ENCODE measurements at places on chromosomes 6 and 20.

GRCh38 chr6:75852721-75853120 is 103.7 kb downstream of the MYO6 start:
- DNase-seq, result no peak

DNA sequence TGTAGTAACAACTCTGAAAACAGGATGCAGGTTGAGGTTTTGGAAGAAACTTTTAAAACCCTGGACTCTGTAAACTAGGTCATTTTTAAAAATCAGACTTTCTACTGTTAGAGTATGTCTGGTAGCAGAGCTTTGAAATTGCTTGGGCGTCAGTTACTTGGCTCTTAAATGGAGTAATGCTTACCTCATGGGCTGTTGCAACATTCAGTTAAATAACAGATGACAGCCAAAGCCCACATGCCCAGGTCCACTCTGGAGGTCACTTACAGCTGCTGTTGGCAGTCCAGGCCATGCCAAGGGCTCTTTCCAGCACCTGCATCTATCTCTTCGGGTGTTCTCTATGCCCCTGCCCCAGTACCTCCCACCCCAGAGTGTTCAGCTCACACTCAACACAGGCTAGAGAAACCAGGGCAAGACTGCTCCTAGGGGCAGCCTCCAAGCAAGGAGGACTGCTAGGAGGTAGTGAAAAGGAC is 96.4 kb downstream of the BANF2 start:
- no peak for DNase-seq

GRCh38 chr6:29552512-29553051 is 7.0 kb downstream of the UBD start:
- DNase-seq, result no peak

GRCh38 chr6:148223424-148223842 is 119.2 kb upstream of the SASH1 start:
- no peak for DNase-seq

DNA sequence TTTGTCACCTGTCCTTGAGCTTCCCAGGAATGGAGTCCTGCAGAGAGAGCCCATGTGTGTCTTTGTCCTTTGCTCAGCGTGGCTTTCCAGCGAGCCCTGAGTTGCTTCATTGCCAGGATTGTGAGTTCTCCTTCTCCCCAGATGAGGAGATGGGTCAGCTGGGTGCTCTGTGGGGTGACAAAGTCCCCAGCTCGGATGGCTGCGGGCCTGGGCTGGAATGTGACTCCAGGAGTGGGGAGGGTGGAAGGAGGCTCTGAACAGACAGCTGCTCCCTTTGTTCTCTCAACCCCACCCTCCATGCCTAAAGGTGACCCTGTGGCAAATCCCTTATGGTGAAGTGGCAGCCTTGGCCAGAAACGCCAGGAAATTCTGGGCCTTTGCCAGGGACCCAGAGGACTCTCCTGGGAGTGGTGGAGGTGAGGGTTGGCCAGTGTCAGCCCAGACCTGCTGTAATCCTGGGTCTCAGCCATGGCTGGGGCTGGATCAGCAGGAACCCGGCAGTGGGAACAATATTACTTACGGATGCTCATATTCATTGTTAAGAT is 44.4 kb upstream of the CST5 start:
- DNase-seq, result no peak

- peak; percentile 13 for DNase-seq
Measured at GRCh38 chr6:20211941-20212391, 303 bp downstream of the MBOAT1 start.

DNA sequence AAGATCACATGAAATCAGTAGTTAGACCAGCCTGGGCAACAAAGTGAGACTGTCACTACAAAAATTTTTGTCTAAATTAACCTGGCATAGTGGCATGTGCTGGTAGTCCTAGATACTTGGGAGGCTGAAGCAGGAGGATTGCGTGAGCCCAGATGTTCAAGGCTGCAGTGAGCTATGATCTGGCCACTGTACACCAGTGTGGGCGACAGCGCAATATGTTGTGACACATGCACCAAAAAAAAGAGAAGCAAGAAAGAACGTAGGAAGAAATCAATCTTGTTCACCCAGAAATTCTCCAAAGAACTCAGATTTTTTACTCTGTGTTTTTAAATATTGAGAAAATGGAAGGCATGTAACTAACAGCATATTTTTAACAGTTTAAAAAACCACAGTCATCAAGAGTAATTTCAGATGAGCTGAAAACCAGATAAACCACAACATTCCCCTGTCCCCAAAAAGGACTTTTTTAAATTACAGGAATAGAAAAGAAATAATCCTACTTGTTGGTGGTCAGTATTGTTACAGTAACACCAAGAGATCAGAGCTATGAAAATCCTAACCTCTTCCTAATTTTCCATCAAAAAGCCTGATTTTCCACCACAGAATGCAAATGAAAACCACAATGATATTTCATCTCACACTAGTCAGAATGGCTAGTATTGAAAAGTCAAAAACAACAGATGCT is 240.2 kb downstream of the KHDC1L start:
- DNase-seq, result no peak

- no peak for DNase-seq
Measured at GRCh38 chr6:154481521-154482013, 28.9 kb downstream of the CNKSR3 start.

DNA sequence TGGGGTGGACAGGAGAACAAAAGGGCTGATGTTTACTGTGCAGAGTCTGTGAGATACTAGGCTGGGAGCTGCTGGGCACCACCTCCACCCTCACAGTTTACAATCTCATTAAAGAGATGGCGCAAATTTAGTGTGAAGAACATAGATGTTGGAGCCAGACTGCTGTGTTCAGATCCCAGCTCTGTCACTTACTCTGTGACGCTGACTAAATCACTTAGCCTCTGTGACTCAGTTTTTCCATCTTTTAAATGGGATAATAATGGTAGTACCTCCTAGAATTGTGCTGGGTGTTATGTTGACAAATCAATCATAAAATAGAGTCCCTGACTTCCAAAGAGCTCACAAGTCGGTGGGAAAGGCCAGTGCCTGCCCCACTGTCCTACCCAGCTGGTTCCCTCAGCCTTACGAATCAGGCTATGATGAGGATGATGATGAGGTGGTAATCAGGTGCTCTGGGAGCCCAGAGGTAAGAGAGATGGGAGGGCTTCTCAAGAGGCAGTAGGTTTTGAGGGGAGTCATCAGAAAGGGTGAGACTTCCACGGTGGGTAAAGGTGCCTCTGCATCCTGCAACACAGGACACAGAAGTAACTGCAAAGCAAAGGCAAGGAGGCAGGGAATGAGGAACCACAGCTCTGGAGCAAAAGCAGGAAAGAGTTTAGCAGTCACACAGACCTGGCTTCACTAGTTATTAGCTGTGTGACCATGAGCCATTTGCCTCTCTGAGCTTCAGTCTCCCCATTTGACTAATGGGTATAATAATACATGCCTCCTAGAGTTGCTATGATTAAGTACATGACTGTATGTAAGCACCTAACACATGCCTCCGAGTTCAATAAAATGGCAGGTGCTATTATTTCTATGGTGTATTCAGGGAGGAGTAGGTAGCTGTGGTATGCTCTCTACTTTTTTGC is 8.9 kb downstream of the FYN start:
- DNase-seq, result no peak

- DNase-seq, result peak; percentile 18
Measured at GRCh38 chr20:63134201-63134612, 81.7 kb downstream of the YTHDF1 start.

DNA sequence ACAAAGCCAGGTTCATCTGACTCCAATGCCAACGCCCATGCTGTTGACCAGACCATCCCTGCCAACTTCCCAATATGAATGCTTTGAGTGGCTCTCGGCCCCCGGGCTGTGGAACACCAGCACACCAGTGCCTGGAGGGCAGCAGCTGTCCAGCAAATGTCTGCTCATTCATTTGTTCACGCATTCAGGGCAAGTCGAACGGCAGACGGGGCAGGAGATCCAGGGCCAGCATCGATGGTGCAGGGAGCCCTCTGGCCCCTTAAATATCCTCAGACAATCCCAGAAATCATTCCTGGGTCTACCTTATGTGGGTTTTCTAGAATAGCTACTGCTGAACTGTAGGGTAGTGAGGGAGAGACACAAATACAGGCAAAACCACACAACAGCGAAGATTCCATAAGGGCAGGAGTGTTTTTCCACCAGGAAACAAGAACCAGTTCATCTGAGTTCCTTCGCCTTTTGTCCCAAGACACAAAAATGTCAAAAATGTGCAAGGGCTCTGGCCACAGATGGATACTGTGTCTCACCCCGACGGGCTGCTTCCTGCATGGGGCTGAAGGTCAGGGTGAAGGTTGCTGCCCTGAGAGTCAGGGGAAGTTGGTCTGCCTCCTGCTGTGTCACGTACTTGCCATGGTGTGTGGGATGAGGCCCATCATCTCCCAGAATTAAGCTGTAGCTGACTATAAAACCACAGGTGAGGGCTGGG is 15.5 kb downstream of the RIPOR3 start:
- DNase-seq, result no peak

DNA sequence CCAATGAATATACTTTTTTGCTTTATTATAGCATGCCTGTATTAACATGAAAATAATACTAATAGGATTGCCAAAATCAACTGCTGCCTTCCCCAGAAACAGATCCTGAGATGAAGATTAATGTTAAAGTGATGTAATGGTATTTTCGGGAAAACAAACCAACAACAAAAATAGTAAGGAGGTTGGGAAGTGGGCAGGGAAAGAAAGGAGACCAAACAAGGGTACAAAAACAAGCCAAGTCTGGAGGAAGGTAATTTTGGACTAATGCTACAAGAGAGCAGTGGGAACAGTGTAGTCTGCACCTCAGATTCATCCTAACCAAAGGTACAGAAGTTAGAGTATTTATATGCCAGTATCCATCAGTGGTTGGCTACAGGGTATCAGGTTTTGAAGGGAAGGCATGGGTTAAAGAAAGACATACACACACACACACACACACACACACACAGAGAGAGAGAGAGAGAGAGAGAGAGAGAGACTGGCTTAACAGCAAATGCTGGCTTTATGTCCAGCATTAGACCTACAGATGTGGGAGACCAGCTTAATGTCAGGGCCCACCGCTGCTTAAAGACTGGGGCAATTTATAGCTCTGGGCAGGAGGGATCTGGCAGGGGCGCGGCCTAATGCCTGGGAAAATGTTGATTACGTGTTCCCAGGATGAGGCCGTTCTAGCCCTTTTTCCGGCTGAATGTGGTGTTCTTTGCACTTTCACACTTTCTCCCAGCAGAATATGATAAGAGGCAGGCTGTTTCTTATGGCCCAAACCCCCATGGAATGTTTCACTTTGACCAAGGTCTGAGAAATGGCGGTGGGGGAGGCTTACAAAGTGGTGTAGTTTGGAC is 3.8 kb upstream of the SLC17A1 start:
- DNase-seq, result no peak

- peak; percentile 2 for DNase-seq
Measured at GRCh38 chr20:35954907-35955251, 577 bp upstream of the SCAND1 start.

GRCh38 chr20:54995553-54995952 is 520.2 kb downstream of the DOK5 start:
- no peak for DNase-seq

GRCh38 chr20:4056880-4057279 is 41.5 kb upstream of the RNF24 start:
- no peak for DNase-seq

DNA sequence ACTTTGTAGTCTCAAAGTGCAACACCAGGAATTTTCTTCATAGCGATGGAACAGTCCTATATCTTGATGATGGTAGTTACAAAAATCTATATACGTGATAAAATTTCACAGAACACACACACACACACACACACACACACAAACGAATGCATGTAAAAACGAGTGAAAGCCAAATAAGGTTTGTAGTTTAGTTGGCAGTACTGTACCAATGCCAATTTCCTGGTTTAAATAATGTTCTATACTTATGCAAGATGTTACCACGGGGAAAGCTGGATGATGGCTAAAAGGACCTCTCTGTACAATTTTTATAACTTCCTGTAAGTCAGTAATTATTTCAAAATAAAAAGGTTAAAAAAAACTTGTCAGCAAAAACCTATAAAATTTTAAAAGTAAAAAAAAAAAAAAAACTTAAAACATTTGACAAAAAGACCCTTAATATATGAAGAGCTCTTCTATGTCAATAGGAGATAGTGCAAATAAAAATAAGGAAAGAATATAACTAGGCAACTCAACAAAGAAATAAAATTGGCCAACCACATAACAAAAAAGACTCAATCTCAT is 37.6 kb downstream of the PDSS2 start:
- no peak for DNase-seq

DNA sequence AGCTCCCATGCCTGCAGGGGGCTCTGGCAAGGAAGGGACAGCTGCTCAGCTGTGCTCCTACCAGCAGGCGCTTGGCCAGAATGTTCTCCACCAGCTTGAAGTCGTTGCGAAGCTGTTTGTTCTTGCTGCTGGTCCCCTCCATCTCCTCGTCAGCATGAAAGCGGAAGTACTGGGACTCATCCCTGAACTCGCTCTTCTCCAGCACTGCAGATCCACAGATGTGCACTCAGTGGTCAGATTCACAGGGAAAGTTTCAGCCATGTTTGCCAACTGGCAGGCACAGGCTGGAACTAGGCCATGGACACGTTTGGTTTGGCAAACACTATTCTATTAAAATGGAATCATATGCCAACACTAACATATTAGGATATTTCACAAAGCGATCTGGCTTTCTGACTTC is 167.9 kb downstream of the PREX1 start:
- no peak for DNase-seq

DNA sequence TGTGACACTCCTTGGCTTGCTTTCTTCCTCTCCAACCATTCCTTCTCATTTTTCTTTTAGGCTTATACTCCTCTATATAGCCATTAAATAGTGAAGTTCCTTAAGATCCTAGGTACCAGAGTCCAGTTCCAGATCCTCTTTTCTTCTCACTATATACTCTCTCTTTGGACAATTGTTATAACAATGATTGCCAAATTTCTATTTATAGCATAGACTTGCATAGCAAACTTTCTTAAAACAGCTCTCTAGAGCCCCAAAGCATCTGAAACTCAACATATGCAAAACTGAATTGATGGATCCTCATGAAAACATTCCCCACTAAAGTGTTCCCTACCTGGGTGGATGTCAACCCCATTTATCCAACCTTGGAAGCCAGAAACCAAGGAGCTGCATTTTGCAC is 13.4 kb downstream of the PHIP start:
- no peak for DNase-seq

DNA sequence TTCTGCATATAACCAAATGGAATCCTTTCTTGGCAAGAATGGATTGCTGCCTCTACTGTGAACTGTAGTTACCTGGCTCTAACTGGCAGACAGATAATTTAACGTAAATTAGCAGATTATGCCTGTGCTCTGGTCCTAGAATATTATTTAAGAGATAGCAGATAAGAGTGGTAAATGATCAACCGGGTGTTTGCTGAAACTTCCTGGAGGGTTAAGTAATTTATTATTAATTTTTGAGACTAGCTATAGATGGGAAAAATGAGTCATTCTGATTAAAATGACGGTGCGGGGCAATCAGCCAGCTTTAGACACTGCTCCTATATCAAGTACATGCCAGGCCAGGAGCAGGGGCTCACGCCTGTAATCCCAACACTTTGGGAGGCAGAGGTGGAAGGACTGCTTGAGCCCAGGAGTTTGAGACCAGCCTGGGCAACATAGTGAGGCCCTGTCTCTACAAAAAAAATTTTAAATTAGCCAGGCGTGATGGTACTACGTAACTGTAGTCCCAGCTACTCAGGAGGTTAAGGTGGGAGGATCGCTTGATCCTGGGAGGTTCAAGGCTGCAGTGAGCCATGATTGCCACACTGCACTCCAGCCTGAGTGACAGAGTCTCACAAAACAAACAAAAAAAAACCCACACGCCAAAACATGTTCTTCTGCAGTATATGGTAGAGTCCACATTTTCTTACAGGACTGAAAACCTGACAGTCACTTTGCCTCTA is 22.6 kb downstream of the B4GALT5 start:
- DNase-seq, result no peak

- no peak for DNase-seq
Measured at GRCh38 chr6:144681334-144681733, 396.2 kb downstream of the UTRN start.

All from stimulated activated CD8-positive, alpha-beta memory T cell treated with anti-CD3 and anti-CD28 coated beads, Interleukin-2, amount 100 ng/mL, for 48 hours (primary cell).